Activated T-helper 1 cell treated with anti-CD3 and anti-CD28 coated beads, Interleukin-2, amount 50 U/mL, for 16 hours (primary cell): ENCODE measurements at places on chromosomes 12 and 14.

DNA sequence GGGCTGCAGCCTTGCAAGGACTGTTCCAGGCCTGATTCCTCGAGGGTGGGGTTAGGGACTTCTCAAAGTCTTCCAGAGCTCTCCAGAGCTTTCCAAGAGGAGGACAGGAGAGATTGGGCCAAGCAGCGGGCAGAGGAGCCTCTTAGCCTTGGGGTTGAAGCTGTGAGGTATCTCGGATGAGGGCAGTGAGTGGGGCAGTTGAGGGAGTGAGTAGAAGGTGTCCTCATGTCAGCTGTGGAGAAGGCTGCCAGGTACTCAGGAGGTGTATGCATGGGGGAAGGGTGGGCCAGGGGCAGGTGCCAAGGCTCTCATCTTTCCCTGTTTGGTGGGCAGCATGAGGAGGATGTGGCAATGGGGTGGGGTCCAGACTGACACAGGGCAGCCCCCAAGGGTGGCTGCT, 7.7 kb downstream of the KRT83 start:
- no peak for DNase-seq

DNA sequence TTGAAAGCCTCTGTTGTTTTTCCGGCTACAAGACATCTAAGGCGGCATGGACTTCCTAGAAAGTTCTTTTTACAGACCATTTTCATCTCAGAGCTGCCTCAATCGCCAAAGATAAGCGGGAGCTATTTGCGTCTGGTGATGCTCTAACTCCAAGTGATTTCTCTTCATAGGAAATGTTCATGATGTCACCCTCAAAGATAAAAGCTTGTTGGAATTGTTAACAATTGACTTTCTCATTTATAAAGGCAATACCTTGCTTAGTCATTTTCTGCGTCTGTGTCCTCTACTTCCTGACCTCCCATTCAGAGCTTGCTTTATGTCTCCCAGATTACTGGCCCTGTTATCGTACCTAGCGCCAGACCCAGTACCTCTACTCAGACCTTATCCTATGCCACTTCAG, 259.0 kb upstream of the G2E3 start:
- DNase-seq: no peak

DNA sequence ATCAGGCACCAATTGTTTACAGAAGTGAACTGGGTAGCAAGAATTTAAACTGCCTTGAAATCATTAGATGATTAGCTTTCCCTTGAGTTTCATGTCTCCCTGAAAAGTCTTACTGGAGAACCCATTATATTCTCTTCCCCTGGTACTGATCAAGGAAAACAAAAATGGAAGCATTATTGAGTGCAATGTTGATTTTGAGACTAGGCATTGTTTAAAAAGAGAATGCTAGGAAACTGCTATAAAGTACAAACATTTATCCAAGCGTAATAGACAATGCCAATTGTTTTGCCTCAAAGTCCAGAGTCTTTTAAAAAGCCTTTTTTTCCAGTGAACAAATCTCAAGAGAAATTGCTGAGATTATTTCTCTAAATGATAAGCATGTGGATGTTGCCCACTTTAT, 197.0 kb downstream of the CCER1 start:
- no peak for DNase-seq

GRCh38 chr14:101056446-101056845, 152.9 kb upstream of the RTL1 start:
- no peak for DNase-seq

GRCh38 chr12:124655048-124655697, 87.8 kb upstream of the NCOR2 start:
- DNase-seq: no peak

DNA sequence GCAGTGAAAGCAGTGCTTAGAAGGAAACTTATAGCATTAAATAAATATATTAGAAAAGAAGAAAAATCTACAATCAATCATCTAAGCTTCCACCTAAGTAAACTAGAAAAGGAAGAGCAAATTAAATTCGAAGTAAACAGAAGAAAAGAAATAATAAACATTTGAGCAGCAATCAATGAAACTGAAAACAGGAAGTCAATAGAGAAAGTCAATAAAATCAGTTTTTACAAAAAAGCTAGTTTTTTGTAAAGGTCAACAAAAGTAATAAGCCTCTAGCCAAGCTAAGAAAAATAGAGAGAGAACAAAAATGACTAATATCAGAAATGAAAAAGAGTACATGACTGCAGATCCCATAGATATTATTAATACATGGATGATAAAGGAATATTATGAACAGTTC, 34.2 kb upstream of the KTN1 start:
- DNase-seq: no peak

GRCh38 chr14:81371802-81372201, 28.3 kb downstream of the STON2 start:
- DNase-seq: no peak

GRCh38 chr12:69985656-69986055, 160.6 kb downstream of the MYRFL start:
- DNase-seq: no peak

- no peak for DNase-seq
Observed at GRCh38 chr14:73260574-73260973, 23.3 kb downstream of the PAPLN start.

GRCh38 chr14:90573385-90574105, 176.7 kb downstream of the CALM1 start:
- DNase-seq: no peak

- DNase-seq: no peak
Observed at GRCh38 chr14:25607192-25607591, 557.2 kb upstream of the STXBP6 start.

DNA sequence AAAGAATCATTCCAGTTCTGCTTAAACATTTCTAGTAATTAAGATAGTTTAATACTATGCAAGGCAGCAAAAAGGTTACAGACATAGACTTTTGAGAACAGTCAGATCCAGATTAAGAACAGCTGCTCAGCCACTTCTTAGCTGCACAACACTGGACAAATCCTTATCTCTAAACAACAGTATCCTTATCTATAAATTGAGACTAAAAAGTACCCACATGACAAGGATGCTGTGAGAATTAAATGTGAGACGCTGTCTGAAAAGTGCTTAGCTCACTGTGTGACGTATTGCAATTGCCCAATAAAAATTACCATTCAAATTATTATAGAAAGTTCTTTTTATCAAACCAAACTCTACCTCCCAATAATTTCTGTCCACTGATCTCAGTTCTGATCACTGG, 35.5 kb downstream of the BORCS5 start:
- DNase-seq: no peak

DNA sequence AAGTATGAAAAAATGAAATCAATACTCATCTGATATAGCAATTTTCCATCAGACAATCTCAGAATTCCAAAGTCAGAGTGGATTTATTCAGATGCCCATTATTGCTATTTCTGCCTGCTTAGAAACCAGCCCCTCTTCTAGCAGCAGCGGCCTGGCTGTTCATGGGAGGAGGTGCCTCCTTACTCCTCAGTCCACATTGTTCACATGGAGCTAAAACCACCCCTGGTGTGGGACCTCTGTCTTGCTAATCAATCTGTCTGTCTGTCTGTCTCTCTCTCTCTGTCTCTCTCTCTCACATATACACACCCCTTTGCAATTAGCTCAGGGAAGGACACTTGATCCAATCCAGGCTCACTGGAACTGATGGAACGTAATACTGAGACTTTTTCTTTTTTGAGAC, 176.1 kb downstream of the APAF1 start:
- DNase-seq: no peak

DNA sequence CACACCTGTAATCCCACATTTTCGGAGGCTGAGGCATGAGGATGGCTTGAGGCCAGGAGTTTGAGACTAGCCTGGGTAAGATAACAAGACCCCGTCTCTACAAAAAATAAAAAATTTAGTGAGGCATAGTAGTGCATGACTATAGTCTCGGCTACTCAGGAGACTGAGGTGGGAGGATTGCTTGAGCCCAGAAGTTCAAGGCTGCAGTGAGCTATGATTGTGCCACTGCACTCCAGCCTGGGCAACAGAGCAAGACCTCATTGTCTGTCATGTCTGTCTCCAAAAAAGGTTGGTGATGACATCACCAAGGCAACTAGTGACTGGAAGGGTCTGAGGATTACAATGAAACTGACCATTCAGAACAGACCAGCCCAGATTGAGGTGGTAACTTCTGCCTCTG, 83.5 kb upstream of the COCH start:
- no peak for DNase-seq

- DNase-seq: no peak
Observed at GRCh38 chr12:95118138-95118787, 44.8 kb upstream of the NR2C1 start.

GRCh38 chr12:93922583-93923006, 225.8 kb upstream of the PLXNC1 start:
- no peak for DNase-seq

GRCh38 chr14:85336817-85337216, 193.1 kb upstream of the FLRT2 start:
- no peak for DNase-seq

- no peak for DNase-seq
Observed at GRCh38 chr12:97748298-97748697, 285.7 kb downstream of the RMST start.

- DNase-seq: no peak
Observed at GRCh38 chr14:105050551-105050897, 14.7 kb downstream of the GPR132 start.

GRCh38 chr14:58200846-58201245, 897 bp downstream of the ACTR10 start:
- no peak for DNase-seq

GRCh38 chr12:26097046-26097878, 27.6 kb downstream of the BHLHE41 start:
- DNase-seq: peak; percentile 28

DNA sequence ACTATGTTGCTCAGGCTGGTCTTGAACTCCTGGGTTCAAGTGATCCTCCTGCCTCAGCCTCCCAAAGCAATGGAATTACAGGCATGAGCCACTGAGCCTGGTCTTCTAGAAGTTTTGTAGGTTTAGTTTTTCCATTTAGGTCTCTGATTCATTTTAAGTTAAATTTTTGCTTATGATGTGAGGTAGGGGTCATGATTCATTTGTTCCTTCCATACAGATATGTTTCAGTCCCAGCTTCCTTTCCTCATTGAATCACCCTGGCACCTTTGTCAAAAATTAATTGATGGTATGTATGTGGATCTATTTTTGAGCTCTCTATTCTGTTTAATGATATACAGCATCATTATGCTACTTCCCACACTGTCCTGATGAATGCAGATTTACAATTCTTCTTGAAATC, 25.6 kb upstream of the CABP1 start:
- DNase-seq: no peak

DNA sequence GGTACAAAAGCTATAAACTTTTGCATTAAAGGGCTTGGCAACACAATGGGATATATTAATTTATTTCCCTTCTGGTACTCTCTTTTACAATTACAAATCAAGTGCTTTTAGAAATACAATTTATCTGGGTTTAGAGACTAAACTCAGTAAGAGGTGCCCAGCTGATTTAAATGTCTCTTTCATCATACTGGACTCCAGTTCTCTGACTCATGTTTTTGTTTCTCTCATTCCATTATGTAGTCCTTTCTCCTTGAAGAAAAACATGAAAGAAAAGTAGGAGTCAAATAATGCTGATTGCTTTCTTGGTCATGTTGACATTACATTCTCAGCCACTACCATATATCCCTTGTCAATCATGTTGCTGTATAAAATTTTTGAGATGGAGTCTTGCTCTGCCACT, 36.3 kb upstream of the CFL2 start:
- no peak for DNase-seq

DNA sequence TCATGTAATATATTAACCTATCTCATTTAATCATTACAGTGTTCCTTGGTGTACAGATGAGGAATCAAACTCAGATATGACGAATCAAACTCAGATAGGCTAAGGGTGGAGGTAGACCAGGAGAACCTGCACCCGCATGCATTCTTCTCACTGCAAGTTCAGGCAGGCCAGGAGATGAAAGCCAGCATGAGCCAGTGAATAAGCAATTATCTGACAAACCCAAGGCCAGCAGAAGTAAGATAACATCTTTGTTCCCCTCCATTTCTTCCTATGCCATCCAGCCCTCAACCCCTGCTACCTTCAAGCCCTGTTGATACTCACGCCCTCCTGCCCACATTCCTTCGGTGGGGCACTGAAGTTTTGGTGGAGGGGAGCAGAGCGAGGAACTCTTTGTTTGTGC, 152.2 kb downstream of the ETV6 start:
- DNase-seq: no peak

DNA sequence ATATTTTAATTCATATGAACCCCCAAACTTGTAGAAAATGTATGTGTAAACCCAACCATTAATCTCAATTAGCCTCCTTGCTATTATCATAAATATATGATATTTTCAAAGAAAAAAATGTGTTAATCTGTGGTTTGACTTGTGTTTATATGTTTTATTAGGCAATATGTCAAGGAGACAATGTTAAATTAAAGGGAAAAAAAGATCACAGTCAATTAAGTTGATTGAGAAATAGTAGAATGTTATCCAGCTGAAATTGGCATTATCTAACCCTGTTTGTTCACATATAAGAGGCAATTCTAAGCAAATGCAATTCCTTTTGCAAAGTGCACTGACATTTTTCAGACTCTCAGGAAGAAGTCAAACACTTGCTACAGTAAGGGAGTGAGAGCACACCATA, 745.3 kb downstream of the C12orf50 start:
- DNase-seq: no peak
